Mesothelial cell of epicardium (in vitro differentiated cells): ENCODE measurements at places on chromosomes 5 and 9.

DNA sequence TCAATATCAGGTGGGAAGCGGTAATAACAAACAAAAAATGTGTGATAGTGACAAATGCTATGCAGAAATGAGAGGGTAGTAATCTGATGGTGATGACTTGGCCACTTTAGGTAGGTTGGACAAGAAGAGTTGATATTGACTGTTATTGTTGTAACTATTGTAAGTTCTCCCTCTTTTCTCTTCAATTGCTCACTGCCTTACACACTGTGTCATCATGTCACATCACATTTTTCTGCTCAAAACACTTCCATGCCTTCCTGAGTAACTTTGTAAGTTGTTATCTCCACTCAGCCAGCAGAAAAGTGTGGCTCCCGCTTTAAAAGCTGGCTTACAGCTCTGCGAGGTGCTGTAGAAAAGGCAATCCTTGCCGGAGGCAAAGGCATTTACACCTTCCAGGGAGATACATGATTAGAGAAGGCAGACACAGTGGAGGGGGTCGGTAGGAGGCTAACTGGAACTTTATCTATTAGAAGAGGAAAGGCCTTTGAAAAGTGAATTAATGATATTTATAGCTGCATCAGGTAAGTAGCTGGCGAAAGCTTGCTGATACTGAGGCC is 85.2 kb upstream of the CLINT1 start:
- DNase-seq: no peak

GRCh38 chr5:176131771-176132170 is 106.5 kb upstream of the SIMC1 start:
- DNase-seq: no peak

- DNase-seq: no peak
Observed at GRCh38 chr5:59473611-59474010, 419.9 kb downstream of the PDE4D start.

GRCh38 chr9:9002826-9003583 is 1203.4 kb upstream of the DMAC1 start:
- no peak for DNase-seq

DNA sequence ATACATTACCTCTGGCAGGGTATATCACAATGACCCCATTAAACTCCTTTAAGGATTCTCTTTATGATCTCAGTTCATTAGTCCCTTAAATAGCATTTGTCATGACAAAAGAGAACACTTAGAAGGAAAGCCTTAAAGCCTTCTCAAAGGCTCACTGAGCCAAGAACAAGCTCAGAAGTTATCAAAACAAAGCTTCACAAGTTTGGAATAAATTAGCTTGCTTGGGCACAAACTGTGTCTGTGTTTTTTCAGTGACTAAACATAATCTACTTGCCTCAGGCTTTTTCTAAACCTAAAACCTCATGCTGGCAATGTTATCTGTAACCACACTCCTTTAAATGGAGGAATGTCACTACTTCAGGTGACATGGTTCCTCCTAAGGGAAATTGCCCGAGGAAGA is 1114.9 kb upstream of the C9orf72 start:
- DNase-seq: no peak

- no peak for DNase-seq
Observed at GRCh38 chr5:135379046-135379654, 19.9 kb downstream of the MACROH2A1 start.

GRCh38 chr9:35106343-35106730 is 3.4 kb upstream of the STOML2 start:
- DNase-seq: no peak

DNA sequence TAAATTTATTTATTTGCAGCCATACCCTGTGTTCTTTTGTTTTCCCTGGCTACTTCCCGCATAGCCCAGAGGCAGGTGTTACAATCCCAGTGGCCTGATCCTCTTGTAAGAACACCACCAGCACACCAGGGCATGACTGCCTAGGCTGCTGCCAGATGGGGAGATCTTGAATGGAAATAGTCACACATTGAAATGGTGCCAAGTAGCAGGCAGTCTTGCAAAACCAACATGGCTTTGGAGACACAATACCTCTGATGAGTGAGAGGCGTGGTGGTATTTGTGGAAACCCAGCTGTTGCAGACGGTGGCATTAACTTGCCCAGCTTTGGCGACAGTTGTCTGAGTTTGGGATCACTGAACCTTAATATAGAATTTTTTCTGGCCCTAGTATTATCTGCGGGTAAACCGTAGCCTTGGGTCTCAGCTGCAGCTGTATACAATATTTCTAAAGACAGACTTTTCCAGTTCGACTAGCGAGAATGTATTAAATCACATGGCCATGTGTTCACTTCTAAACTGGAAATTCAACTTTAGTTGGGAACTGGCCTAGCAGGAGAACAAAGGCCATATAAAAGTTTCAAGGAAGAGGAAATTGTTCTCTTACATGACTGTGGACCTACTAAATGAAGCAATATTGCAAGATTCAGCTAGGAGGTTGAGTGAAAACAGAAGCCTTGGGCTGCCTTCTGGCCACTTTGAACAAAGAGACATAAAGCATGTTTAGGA is 277.0 kb downstream of the SMARCA2 start:
- no peak for DNase-seq

- no peak for DNase-seq
Observed at GRCh38 chr9:7601739-7602138, 197.8 kb downstream of the DMAC1 start.

GRCh38 chr9:89002987-89003386 is 11.7 kb downstream of the S1PR3 start:
- no peak for DNase-seq

DNA sequence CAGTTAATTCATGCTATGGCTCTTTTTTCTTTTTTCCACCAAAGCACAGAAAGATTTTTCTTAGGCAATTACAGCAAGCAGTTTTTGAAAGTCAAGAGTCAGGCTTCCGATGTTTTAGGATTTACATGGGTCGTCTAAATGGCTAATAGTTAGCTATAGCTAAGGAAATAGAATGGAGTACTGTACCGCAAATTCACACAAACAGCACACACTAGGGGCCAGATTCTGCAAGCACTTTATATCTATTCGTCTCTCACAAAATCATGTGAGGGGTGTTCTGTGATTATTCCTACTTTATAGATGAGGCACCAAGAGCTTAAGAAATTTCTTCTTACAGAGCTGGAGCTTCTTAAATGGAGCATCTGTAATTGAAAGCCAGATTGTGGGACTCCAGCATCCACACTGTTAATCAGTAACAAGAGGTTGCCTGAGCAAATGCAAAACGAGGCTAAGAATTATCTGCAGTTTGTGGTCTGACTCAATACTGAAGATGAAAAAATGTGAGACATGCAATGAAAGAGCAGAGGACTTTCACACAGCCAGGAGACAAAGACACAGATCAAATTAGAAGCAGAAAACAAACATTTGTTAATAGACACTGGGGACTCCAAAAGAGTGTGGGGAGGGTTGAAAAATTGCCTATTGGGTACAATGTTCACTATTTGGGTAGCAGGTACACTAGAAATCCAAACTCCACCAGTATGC is 62.7 kb upstream of the CTXN3 start:
- no peak for DNase-seq

DNA sequence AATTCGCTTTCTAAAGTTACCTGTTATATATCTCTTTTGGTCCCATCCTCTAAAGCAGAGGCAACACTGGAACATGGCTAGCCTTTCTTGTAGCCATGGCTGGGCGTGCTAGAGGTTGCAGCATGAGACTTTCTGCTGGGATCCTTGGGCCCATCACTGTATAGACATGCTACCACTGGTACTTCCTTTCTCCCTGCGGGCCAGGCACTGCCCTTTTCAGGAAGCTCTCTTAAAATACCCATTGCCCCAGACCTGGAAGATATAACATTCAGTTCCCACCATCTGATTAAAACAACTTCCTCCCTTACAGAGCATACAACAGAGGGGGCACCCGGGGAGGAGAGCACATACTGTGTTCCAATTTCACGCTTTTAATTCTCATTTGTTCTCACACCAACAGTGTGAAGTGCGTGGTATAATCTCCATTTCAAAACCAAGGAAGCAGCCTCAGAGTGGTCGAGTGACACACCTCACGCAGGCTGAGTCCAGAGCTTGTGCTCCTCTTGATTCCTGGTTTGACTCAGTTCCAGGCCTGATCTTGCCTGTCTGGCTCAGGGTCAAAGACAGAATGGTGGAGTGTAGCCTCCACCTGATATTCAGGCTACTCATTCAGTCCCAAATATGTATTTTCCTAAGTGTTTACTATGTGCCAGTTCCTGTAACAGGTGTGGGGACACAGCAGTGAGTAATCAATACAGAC is 22.6 kb downstream of the PTGS1 start:
- peak; percentile 19 for DNase-seq
